ELR (cell line): ENCODE measurements at places on chromosomes 7 and 10.

DNA sequence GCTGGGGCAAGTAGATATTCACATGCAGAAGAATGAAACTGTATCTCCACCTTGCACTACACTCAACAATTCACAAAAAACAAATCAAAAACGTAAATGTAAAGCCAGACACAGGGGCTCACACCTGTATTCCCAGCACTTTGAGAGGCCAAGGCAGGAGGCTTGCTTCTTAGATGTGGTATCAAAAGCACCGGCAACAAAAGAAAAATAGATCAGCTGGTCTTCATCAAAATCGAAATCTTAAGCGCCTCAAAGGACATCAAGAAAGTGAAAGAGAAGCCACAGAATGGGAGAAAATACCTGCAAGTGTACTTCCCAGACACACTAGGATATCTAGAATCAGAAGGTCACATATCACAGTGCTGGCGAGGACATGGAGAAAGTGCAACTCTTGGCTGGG is 31.3 kb downstream of the GPER1 start:
- no peak for DNase-seq

DNA sequence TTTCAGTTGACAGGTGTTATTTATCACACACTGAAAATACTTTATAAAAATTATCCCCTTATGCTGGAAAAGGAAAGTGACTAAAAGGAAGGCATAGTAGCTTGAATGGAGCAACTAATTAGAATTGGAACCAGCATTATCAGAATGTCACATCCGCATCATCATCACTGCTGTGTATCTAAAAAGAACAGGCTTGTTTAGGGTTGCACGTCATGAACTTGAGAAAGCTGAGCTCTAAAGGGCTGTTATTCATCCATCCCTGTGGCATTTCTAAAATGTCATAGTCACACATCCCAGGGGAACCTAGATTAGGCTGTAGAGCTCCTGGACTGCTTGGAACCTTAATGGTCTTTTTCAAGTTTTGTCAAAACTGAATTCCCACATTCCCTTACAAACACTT is 54.4 kb downstream of the KLHDC10 start:
- no peak for DNase-seq

DNA sequence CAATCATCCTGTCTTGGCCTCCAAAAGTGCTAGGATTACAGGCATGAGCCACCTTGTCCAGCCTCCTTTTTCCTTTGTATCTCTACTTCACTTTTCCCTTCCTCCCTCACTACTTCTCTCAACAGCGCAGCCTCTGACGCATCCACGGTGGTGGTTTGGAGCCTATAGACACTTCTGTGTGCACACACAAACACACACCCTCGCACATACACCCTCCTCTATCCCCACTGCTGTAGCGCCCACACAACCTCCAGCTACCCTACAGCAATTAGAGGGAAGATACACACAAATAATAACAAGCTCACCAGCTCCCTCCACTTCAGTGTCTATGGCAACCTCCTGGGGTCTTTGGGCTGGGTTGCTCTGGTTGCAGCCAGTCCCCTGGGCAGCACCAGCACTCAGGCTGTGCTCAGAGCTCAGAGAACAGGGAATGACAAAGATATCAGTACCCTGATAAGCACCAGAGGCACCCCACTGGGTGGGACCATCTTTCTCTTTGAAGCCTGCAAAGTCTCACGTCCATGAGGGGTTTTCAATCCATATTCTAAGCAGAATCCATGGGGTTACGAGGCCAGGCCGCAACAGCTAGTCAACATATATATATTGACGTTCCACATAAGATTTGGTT is 3.3 kb upstream of the CAMK2G start:
- DNase-seq: no peak

DNA sequence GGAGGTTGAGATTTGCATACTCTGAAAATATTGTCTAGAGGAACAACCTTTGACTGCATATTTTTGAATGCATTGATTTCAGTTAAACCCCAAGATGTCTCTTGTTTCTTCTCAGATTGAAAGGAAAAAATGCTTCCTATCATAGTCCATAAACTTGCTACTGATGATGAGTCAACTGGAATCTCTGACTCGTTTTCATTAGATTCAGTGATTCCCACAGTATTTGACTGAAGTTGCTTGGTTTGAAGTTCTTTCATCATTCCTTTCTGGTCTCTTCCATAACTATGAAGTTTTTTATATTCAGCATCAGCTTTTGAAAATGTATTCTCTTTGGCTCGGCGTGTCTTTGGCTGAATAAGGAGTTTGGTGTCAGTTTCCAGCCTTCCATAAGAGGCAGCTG is 10.7 kb downstream of the PEX1 start:
- DNase-seq: peak; percentile 33

- peak; percentile 82 for DNase-seq
Observed at GRCh38 chr10:132684164-132684891, 101.6 kb downstream of the NKX6-2 start.

DNA sequence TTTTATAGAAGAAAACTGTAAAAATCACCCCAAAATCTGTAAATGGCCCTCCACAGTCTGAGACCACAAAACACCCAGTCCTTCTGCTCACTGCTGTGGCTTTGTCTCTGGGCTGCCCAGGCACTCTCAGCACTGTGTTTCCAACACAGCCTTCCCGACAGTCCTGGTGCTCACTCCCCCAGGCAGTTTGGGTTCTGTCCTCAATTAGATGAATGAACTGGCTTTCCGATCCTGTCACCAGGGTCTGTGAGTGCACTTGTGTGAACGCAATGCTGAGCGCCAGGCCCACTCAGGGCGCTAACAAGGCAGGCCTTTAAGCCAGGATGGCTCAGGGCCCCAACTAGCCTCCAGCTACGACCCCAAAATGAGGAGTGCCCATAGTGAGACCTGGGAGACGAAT is 3.3 kb downstream of the MAD1L1 start:
- DNase-seq: no peak

- DNase-seq: no peak
Observed at GRCh38 chr10:79153745-79154144, 85.0 kb downstream of the ZMIZ1 start.

- no peak for DNase-seq
Observed at GRCh38 chr10:73900064-73900463, 10.9 kb upstream of the PLAU start.

DNA sequence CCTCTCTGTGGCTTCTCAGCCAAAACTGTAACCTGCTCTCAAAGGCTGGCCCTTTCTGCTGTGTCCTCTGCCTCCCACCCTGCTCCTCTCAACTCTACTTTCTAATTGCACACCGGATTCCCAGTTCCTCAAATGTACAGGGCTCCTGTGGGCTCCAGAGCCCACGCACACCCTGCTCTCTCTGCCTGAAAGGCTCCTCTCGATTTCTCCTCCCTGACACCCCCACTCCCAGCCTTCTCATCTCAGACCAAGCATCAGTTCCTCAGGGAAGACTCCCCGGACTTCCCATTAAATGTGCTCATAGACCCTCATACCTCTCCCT is 111.7 kb upstream of the STEAP1B start:
- no peak for DNase-seq

- no peak for DNase-seq
Observed at GRCh38 chr10:9294865-9295264, 1240.4 kb downstream of the GATA3 start.

GRCh38 chr10:93715345-93715744 is 13.0 kb upstream of the FRA10AC1 start:
- DNase-seq: no peak

DNA sequence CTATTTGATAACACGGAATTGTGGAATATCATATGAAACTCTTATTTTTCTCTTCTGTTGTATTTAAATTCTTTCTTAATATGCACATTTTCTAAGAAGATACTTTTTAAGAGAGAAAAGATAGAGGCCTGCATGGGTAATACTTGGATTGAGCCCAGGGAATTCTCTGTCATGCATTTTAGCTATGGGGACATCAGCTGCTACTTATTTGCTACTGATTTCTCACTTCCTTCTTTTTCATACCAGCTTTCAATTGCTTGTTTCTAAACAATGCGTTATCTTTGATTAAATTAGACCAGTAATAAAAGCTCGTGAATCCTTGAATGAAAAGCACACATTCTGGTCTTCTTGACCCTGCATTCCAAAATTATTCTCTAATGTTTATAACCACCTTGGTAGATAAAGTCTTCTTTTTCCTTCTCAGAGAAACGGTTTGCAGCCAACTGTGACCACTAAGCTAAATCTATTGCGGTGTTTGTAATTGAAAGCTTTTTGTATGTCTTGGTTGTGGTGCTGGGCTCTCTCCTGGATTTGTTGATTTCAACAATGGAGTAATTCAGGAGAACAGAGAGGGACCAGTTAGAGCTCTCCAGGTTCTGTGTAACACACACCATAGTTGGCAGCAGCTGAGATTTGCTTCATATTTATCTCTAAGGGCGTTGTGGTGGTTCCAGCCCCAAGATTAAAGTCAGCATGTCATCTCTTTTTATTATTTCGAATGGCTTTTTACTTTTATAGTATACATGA is 139.3 kb downstream of the PPP1R9A start:
- no peak for DNase-seq

- no peak for DNase-seq
Observed at GRCh38 chr7:120802751-120803150, 55.2 kb downstream of the TSPAN12 start.

DNA sequence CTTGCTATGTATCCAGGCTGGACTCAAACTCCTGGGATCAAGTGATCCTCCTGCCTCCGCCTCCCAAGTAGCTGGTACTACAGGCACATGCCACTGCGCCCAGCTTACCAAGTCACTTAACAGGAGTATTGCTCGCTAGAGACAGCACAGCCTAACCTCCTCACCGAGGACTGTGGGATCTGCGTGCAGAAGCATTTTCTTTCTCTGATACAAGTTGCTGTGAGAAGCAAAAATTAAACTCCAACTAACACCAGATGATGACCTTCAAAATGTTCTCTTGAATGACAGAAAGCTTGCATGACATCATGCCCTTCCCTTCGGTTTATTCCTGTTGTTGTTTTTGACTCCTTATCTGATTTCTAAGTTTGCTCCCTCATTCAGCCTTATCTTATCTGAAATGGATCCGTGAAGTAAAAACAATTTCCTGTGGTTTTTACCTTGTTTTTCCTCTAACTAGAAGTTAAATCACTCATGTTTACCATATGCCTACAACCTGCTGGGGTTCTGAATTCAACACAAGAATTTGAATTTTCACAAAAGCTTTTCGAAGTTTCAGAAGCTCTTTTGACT is 94.4 kb upstream of the KIF5B start:
- no peak for DNase-seq

- no peak for DNase-seq
Observed at GRCh38 chr7:45583296-45583695, 9.1 kb downstream of the ADCY1 start.

DNA sequence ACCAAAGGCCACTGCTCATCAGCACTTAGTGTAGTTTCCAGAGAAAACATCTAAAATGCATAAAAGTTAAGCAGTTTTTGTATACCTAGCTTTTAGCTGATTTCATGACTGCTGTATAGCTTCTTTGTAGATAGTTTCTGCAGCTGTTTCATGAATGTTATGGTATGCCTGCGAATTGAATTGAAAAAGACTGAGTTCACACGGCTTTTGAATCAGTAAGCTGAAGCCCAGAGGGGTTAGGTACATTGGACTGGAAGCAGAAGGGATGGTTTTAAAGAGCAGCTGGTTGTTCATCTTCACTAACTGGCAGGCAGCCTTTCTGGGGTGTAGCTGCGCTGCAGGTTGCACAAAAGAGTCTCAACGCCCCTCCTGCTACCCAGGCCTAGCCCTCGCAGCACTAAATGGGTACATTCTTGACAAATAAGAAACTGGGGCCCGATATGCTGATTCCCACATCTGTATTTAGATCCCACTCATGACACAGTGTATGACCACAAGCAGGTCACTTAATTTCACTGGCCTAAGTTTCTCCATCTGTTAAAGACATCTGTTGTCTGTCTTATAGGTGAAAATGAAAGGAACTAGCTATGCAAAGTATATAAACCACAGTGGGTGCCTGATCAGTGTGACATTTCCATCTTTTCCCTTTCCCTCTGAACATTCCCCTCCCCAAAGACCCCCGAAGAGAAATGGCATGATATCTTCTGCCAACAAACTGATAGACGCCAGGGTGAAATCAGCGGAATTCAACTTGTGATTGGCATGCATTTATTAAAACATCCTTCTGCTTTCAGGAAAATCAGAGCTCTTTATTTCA is 85.9 kb upstream of the AGBL3 start:
- DNase-seq: no peak

GRCh38 chr7:24668927-24669635 is 88.2 kb downstream of the GSDME start:
- DNase-seq: peak; percentile 77

DNA sequence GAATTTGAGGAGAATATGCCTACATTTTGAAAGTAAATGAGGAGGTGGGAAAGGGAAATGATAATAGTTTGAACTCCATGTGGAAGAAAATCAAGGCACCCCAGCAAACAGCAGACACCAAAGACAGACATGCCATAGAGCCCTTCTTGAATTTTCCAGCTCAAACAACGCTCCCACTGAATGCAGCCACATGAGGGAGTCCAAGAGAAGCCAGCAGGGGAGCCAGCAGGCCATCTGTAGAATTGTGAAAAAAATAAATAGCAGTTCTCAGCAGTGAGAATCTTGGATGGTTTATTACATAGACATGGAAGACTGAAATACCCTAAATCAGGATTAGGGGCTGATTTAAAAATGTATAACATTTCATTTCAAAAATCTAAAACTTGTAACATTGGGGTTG is 1567.3 kb upstream of the LRRTM3 start:
- no peak for DNase-seq

- no peak for DNase-seq
Observed at GRCh38 chr10:132234860-132235259, 48.1 kb downstream of the DPYSL4 start.

- DNase-seq: no peak
Observed at GRCh38 chr7:140669352-140669751, 3.4 kb upstream of the ADCK2 start.

- DNase-seq: peak; percentile 59
Observed at GRCh38 chr7:139034855-139035585, 822 bp downstream of the ZC3HAV1L start.

- DNase-seq: no peak
Observed at GRCh38 chr7:157827045-157827862, 490.4 kb downstream of the DNAJB6 start.

GRCh38 chr10:84863675-84864074 is 535.3 kb downstream of the CCSER2 start:
- no peak for DNase-seq

GRCh38 chr7:128672927-128673517 is 930 bp downstream of the GARIN1A start:
- DNase-seq: peak; percentile 42

GRCh38 chr10:122468307-122468925 is 7.1 kb downstream of the HTRA1 start:
- no peak for DNase-seq

GRCh38 chr7:15326044-15326644 is 235.7 kb downstream of the AGMO start:
- DNase-seq: peak; percentile 71

GRCh38 chr7:30831936-30832335 is 60.7 kb downstream of the MINDY4 start:
- no peak for DNase-seq

GRCh38 chr10:45064998-45065397 is 64.3 kb downstream of the ZNF22 start:
- no peak for DNase-seq
